Activated T-helper 1 cell treated with anti-CD3 and anti-CD28 coated beads, Interleukin-2, amount 50 U/mL, for 16 hours (primary cell): ENCODE measurements at places on chromosomes 5 and 9.
A peak's percentile ranks its signal among the peaks of the same experiment; 100 is the strongest.

GRCh38 chr5:175386526-175386925 is 57.5 kb downstream of the DRD1 start:
- no peak for DNase-seq

DNA sequence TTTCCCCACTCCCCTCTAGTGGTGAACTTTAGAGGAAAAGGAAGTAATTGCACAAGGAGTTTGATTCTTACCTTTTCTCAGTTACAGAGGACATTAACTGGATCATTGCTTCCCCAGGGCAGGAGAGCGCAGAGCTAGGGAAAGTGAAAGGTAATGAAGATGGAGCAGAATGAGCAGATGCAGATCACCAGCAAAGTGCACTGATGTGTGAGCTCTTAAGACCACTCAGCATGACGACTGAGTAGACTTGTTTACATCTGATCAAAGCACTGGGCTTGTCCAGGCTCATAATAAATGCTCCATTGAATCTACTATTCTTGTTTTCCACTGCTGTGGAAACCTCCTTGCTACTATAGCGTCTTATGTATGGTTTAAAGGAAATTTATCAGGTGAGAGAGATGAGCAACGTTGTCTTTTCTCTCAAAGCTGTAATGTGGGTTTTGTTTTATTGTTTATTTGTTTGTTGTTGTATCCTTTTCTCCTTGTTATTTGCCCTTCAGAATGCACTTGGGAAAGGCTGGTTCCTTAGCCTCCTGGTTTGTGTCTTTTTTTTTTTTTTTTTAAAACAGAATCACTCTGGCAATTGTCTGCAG is 25.3 kb downstream of the SLC22A5 start:
- no peak for DNase-seq

- DNase-seq: no peak
These were observed 147.2 kb downstream of the PDZD2 start for GRCh38 chr5:31786090-31786631.

GRCh38 chr9:111803924-111804323 is 9.2 kb upstream of the SHOC1 start:
- no peak for DNase-seq

DNA sequence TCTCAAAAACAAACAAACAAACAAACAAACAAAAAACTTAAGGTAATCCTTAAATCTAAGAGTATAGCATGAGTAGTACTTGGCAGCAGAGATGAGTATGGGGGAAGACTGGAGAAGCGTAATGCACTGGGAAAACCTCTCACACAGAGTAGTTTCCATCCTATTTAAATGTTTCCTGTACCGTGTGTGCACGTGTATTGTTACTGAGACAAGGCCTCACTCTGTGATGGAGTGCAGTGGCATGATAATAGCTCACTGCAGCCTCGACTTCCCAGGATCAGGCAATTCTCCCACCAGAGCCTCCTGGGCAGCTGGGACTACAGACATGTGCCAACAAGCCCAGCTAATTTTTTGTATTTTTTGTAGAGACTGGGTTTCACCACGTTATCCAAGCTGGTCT is 2.9 kb downstream of the UIMC1 start:
- DNase-seq: no peak

- DNase-seq: no peak
These were observed 522.9 kb upstream of the ARRDC3 start for GRCh38 chr5:91906027-91906426.

DNA sequence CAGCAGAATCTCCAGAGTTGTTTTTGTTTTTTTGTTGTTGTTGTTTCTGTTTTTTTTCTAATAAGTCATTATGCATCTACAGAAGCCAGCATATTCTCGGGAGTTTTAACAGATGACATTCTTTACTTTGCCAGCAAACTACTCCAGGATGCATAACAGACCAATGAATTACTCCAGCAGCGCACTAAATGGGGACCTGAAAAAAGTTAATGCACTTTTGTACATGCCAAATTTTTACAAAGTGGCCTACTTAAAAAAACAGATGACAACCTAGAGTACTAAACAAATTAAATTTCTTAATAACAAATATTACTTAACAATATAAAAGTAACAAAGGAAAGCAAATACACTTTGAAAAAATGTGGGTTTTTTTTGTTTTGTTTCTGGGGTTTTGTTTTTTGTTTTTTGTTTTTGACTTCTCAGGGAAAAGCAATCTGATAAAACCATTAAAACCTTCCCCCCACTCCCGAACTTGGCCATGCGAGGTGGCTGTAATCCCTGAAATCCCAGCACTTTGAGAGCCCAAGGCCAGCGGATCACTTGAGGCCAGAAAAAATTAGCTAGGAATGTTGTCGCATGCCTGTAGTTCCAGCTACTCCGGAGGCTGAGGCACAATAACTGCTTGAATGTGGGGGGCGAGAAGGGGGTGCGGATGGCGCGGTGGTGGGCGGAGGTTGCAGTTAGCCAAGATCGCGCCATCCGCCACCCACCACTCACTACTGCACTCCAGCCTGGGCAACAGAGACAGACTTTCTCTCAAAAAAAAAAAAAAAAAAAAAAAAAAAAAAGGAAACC is 352.4 kb downstream of the CETN3 start:
- no peak for DNase-seq

- DNase-seq: no peak
These were observed 62.3 kb downstream of the TSTD2 start for GRCh38 chr9:97570899-97571298.

DNA sequence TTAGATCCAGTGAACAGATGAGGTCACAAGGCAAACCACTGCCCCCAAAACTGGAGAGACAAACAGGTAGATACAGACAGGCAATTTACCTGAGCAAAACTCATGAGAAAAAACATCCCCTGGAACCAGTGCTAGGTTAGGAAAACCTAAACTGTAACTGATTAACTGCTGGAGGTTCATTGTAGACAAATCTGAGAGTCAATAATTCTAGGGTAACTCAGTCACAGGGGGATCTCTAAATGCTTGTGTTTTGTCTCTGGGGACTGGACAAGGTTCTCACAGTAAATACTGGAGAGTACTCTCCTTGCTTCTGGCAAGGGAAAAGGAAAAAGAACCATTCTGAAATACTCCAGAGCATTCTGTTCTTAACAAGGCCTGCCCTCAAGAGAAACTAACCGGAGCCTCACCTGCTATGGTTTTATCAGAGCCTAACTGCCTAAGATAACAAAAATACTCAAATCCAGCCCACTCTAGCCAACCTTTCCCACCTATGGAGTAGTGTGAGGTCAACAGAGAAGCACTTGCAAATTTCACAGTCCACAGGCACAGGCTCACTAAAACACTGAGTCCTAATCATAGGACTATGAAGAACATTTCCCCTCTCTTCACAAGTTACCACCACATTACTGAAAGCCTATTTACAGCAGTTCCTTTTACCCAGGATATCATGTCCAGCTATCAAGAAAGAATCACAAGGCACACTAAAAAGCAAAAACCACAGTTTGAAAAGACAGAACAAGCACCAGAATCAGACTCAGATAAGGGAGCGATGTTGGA is 139.9 kb upstream of the ACOT12 start:
- no peak for DNase-seq

GRCh38 chr9:119349351-119349825 is 19.8 kb downstream of the BRINP1 start:
- no peak for DNase-seq

- no peak for DNase-seq
These were observed 319.5 kb downstream of the PIK3R1 start for GRCh38 chr5:68534956-68535520.

- DNase-seq: no peak
These were observed 34.2 kb upstream of the GOLGA1 start for GRCh38 chr9:124975131-124975530.

DNA sequence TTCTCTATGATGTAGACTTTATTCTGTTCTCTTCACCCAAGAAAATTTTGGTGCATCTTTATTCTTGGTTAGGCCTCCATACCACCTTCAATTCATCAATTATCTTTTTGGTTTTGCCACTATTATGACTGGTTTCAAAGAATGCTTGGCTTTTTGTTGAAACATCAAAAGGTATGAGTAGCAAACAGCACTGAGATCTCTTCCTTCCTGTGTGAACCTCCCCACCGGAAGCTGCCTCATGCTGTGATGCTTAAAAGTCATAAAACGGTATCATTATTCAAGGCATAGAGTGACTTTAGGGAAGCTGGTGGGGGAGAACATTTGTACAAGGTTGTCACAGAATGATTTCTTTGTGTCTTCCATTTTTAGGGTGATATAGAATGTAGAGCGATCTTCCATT is 70.6 kb downstream of the IQGAP2 start:
- peak; percentile 30 for DNase-seq

GRCh38 chr5:79527431-79527830 is 13.5 kb upstream of the HOMER1 start:
- DNase-seq: no peak

DNA sequence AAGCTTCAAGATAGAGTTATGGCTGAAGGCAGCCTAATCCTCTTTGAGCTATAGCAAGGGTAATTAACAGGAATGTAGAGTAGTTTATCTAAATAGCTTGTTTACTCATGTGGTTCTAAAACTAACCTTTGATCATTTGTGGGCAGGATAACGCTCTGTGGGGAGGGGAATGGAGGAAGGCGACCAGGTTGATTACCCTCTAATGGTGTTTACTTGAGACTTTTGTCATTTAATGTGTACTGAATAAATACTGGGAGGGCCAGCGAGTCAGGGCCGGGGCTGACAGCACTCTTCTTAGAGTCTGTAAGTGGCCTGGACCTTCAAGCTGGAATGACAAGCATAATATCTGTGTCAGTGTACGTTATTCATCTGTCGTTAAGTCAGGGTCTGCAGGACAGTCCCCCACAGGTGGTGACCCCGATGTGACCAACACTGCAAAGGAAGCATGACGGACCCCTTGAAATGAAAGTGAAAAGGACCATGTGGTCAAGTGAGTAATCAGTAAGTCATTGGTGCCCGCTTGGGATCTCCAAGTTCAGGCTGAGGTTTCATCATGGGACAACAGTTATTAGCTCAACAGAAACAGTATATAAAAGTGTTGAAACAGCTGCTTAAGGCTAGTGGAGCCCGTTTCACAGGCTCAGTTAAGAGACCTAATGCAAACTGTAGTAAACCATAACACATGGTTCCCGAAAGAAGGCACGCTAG is 162.6 kb downstream of the CPLANE1 start:
- no peak for DNase-seq

DNA sequence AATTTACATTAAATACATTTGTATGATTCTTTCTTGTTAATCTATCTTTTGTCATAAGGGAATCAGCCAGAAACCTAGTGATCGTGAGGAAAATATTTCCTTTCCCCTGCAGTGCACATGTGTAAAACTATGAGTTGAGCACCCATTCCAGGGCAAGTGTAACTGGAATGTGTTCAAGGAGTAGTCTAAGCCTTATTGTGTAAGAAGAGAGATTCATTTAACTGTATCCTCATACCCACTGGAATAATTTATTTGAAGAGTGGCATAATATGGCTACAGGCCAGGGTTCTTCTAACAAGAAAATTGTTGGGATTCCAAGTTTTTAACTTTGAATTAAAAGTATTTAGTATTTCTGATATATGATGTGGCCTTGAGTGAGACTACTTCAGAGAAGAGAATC is 1692.7 kb downstream of the EFNA5 start:
- DNase-seq: no peak

DNA sequence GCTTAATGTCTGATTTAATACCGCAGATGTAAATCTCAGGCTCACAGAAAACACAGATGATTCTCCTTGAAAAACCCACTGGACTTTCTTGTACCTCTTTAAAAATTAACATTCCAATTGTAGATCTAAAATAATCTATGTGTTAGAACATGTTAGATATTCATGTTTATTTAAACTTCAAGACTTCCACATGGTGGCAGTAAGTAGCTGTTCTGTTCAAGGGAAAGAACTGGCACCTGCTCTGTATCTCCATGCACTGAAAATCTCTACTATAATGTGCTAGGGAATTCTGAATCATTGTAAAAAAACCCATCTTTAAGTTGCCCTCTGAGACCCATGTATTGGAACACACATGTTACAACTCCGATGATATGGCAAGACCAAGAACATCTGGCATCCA is 366.9 kb downstream of the DMRTA1 start:
- DNase-seq: no peak

DNA sequence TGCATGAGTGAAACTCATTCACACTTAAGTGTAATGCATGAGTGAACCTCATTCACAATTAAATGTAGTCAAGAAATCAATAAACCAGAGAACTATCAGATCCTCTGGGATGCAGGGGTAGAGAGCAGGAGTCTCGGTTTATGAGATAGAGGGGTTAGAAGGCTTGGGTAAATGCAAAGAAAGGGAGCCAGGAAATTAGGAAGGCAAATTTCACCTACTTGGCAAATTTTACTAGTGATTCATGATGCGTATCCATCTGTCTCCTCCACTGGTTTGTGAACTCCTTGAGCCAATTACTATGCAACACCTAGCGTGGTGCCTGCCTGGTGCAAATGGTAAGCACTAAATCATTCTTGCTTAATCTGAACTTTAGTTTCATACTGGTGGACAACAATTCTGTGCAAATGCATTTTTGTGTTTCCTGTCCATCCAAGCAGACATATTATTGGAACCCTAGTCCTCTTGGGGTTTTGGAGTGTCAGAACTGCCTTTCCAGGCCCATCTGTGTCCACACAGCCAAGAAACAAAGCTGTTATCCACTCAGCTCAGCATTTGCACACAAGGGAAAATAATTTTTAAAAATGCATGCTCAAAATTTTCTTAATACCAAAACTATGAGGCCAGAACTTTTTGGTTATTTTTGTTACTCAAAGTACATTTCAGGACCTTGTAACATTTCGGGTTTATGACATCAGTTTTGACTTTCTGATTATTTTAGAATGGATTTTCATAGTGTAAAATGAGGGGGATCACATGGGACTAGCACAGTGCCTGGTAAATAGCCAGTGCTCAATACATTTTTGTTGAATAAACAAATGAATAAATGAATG is 5.2 kb downstream of the HAPLN1 start:
- no peak for DNase-seq

DNA sequence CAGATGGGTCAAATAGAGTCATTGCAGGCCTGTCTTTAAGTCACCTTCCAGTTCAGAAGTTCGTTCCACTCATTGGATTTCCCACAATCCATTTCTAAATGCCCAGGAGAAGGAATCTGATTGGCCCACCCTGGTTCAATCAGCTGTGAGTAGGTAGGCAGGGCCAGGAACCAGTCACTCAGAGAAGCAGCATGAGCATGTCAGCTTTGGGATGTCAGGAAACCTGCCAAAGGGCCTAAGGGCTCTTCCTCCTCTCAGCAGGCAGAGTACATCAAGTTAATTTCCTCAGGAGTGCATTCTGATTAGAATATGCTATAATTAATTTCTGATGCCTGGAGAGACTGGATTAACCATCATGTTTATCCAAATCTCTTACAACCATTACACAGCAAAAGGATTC is 412.9 kb upstream of the CCNH start:
- DNase-seq: no peak

- DNase-seq: no peak
These were observed 3.4 kb downstream of the PDLIM4 start for GRCh38 chr5:132260714-132261551.

DNA sequence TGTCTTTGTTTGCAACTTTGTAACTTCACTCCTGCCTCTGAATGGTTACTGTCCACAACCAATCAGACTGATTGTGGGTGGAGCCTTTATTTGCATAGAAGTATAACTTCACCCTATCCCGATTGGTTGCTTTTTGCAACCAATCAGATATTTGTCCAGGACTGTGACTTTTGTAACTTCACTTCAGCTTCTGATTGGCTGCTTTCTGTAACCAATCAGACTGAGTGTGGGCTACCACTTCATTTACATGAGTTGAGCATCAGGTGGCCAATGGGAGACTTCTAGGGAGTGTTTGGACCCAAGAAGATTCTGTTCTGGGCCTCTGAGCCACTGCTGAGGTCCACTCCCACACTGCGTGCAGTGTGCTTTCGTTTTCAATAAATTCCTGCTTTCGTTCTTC is 1810.7 kb upstream of the CDH6 start:
- no peak for DNase-seq
